Right hindlimb (tissue), 1 donor: ENCODE measurements at places on chromosomes 16 and 17.

DNA sequence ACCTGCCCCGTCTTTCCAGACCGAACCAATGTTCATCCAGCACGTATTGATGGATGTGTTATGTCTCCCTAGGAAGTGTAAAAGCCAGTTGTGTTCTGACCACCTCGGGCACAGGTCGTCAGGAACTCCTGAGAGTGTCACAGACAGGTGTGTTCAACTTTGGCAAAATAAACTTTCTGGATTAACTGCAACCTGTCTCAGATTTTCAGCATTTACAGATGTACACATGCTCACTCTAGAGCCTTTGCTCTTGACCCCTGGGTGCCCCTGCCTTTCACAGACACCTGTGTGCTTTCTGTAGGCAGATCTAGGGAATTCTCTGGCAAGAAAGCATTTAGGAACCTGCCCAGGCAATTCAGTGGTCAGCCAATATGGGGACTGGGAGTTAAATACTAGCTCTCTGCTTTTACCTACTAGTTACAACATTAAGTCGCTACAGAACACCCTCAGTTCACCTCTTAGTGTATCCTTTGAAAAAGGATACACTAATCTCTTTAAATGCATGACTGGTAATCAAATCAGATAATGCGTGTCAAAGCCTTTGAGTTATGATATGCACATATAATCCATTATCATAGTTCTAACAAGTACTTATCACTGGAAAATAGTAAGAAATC, 188.9 kb downstream of the CPPED1 start:
- DNase-seq, result no peak

- DNase-seq, result no peak
These were observed 121.2 kb upstream of the RCVRN start for GRCh38 chr17:10025976-10026901.

DNA sequence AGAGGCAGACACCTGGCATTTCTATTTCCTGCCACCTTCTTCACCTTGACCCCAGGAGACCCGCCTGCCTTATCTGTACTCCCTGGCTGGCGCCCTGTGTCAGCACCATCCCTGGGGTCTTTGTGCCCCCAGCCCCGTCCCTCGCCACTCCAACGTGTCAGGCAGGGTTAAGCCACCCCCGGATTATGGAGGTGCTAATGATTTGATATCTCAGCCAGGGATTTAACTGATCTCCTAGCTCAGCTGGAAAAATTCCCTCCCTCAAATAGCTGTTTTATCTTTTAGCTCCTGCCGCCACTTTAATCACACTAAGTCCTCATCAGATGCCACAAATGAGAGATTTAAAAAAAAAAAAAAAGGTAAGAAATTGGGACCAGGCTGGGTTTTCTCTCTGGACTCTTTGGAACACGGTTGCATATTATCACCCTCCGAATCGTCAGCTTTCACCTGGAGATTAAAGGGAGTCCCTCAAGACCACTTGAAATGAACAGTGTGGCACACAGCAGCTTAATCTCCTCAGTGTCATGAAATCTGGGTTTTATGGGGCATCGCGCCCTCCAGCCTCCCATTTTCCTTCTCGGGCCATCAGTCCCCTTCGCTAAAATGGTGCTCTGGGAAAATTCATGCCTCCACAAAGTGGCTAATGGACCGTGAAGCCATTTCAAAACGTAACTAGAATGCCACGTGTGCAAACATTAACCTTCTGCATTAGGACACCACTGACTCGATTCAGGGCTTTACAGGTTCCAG, 26.2 kb upstream of the WFDC1 start:
- no peak for DNase-seq

DNA sequence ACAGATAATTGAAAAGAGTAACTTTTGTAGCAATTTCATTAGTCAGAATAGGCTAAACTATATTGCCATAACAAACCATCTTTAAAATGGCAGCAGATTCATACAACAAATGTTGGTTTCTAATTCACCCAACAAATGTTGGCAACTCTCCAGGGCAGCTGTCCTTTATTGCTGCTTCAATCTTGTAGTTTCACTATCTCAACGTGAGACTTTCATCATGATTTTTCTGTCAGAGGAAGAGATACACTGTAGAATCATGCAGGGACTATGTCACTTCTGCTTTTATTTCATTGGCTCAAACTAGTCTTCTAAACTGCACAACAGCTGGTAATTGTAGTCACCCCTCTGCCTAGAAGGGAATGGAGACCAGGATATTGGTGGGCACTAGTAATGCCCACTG, 174.2 kb downstream of the TANC2 start:
- DNase-seq, result peak; percentile 51

GRCh38 chr17:13384626-13385025, 217.1 kb downstream of the HS3ST3A1 start:
- DNase-seq, result no peak

- DNase-seq, result no peak
These were observed 129.6 kb downstream of the SPACA3 start for GRCh38 chr17:33121272-33121671.

DNA sequence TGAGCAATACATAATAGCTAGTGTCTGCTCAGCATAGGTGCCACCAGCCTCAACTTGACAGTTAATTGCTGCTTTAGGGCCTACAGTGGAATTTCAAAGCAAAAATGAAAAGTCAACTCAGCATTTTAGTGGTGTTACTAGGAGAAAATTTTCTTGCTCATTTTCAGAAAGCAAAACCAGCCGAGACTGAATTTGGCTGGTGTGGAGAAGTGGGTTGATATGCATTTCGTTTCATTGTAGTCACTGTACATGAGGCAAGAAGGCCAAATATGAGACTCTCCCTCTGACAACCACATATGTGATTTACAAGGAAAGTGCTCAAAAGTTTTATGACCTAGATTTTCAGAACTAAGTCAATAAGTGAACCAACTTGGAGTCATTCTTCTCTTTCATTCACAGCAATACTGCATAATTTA, 54.0 kb downstream of the DUSP14 start:
- DNase-seq, result no peak

DNA sequence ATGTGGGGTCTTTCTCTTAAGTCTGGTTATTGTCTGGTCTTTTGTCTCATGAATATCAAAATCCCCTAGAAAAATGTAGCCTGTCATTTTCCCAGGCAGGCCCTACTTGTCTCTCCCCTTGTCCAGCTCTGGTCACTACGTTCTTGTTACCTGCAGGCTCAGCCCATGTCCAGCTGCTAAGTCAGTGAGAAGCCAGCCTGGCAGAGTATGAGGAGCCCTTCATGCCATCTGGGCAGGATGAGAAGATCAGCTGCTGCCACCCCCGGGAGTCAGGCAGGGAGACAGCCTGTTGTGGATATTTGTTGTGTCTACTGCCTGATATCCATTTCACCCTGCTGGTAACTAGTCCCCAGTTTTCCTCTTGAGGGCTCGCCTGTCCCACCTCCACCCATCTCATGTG, 88.9 kb downstream of the ASIC2 start:
- no peak for DNase-seq

- no peak for DNase-seq
These were observed 2275.5 kb downstream of the TP53TG3F start for GRCh38 chr16:35734728-35735402.

GRCh38 chr17:50279181-50279526, 4.9 kb downstream of the TMEM92 start:
- no peak for DNase-seq

DNA sequence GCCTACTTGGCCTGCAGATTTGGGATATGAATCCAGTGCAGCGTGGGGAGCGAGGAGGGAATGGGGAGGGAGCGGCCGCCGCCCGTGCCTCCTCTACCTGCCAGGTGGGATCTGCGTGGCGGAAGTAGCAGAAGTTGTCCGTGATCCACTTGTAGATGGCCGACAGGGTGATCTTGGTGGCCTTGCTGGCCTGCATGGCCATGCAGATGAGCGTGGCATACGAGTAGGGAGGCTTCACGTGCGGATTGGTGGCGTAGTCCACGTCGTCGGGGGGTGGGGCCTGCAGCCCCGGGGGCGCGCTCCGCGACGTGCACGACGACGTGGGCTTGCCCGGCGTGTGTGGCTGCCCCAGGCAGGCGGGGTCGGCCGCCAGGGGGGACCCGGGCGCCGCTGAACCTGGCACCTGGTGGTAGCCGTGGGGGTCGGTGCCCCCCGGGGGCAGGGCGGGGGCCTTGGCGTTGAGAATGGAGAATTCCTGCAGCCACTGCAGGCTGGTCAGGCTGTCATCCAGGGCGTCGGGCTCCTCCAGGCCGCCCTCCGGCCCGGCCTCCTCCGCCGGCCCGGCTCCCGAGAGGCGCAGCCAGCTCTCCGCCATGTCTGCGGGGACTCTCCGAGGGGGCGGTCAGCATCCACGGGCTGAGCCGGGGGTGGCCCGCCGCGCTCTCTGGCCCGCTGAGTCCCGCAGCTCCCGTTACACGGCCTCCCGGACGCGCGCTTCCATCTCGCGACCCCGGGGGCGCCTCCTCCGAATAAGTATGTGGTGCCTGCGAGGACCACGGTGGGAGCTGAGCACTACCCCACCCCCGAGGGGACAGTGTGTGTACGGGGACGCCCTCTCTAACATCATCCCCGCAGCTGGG, 1.0 kb downstream of the FOXJ1 start:
- no peak for DNase-seq

DNA sequence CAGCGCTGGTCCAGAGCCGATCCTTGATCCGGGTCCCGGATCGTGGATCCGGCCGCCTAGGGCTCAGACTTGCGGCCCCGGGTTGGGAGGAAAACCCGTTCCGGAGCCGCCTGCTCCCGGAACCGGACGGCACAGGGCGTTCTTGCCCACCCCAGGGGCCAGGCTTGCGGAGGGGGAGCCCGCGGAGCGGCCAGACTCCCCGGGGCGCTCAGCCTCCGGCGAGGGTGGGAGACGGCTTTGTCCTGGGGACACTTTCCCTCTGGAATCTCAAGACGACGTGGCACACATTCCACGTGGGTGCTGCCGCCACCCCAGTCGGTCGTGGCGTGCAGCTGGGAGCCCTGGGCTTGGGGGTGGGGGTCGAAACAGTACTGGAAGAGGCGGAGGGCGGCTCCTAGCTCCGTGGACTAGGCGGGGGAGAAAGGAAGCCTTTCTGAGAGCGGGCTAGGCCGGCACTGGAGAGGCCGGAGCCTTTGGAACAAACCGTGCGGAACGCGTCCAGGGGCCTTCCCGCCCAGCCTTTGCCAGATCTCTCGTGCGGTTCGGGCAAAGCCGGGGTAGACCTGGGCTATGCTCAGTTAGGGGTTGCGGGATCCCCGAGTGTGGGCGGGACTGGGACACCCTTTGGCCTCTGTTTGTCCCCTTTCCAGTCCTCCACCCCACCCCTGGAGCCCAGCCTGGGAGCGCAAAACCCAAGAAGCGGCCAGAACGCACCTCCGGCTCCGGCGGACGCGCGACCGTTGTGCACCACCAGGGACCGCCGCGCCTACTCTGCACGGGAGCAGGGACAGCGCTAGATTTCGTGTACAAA, 26.5 kb downstream of the SREBF1 start:
- peak; percentile 85 for DNase-seq

DNA sequence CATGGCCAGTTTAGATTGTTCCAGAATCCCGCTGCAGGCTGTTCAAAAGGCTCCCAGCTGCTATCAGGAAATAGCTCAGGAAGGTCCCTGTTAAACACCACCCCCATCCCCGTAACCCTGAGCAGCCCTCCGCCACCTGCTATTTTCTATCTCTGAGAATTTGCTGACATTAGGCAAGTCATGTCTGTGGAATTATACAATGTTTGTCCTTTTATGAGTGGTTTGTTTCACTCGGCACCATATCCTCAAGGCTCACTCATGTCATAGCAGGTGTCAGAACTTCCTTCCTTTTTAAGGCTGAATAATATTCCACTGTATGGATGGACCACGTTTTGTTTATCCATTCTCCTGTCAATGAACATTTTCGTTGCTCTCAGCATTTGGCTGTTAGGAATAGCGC, 164.3 kb upstream of the FOXF1 start:
- DNase-seq, result no peak

- DNase-seq, result peak; percentile 82
These were observed 46.9 kb downstream of the IRX6 start for GRCh38 chr16:55370762-55371482.

DNA sequence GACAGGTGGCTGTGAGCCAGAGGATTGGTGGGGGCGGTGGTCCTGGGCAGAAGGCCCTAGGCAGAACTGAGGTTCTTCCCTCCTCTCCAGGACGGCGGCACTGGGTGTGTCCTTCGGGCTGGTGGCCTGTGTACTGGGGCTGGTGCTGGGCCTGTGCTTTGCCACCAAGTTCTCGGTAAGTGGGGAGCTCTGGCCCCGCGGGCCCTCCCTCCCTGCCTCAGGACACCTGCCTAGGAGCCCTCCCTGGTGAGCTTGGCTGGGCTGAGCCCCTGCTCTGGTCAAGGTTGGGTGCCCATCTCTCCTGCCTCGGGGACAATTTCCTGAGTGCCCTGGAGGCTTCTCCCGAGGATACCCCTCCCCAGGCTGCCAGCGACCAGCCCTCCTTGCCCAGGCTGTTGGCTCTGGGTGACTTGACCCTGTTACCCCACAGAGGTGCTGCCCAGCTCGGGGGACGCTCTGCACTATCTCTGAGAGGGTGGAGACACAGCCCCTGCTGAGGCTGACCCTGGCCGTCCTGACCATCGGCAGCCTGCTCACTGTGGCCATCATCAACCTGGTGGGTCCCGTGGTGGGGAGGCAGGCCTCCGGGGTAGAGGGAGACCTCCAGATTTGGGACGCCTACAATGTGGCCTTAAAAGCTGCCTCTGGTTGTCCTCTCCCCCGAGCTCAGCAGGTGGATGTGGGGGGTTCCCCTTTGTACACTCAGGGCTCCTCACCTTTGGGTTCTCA, 42.0 kb downstream of the ADCY7 start:
- peak; percentile 22 for DNase-seq

DNA sequence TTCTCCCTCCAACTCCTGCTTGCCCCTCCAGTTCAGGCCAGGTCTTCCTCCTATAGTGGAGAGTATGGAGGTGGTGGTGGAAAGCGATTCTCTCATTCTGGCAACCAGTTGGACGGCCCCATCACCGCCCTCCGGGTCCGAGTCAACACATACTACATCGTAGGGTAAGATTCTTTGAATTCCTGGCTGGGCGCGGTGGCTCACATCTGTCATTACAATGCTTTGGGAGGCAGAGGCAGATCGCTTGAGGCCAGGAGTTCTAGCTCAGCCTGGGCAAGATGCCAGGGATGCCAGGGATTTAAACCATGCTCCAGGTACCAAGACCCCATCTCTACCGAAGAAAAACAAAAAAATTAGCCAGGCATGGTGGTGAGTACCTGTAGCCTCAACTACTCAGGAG, 1.4 kb downstream of the ZG16 start:
- no peak for DNase-seq

DNA sequence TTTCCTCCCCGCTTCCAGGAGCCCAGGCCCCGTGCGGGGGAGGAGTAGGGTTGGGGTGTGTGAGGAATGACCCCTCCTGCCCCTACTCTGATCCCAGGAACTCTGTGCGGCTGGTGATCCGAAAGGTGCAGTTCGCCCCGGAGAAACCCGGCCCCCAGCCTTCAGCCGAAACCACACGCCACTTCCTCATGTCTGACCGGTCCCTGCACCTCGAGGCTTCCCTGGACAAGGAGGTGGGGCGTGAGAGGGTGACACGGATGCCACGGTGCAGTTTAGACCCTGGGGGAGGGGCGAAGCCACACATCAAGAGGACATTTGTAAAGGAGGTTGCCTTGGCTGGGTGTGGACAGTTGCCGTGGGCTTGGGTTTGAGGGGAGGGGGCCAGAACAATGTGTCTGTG, 7.4 kb downstream of the ARRB2 start:
- no peak for DNase-seq

GRCh38 chr17:73290399-73291259, 21.2 kb downstream of the CDC42EP4 start:
- no peak for DNase-seq
